ENCODE measurements at places on chromosomes 2 and 18.

DNA sequence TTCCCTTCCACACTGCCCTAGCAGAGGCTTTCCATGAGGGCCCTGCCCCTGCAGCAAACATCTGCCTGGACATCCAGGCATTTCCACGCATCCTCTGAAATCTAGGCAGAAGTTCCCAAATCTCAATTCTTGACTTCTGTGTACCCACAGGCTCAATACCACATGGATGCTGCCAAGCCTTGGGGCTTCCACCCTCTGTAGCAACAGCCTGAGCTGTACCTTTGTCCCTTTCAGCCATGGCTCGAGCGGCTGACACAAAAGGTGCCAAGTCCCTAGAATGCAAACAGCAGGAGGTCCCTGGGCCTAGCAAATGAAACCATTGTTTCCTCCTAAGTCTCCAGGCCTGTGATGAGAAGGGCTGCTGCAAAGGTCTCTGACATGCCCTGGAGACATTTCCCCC is 744.5 kb upstream of the LINC00305 start:
- no peak for DNase-seq

DNA sequence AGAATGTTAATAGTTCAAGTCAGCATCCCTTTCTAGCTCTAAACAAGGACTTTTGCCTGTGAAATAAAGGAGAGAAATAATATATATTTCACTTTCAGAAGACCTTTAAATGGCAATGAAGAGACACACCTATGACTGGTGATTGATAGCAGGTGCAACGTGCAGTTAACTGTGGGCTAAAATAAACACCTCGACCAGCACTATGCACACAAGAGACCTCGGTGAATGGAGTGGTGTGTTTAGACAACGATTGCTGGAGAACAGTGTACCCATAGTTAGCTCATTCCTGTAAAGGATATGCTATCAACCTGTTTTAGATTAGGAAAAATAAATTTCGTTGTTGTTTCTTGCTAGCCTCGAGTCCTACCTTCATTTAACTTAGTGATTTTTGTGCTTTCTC is 143.4 kb downstream of the NR4A2 start:
- no peak for DNase-seq

GRCh38 chr18:74977041-74977440 is 231.9 kb downstream of the PTGR3 start:
- DNase-seq: no peak

DNA sequence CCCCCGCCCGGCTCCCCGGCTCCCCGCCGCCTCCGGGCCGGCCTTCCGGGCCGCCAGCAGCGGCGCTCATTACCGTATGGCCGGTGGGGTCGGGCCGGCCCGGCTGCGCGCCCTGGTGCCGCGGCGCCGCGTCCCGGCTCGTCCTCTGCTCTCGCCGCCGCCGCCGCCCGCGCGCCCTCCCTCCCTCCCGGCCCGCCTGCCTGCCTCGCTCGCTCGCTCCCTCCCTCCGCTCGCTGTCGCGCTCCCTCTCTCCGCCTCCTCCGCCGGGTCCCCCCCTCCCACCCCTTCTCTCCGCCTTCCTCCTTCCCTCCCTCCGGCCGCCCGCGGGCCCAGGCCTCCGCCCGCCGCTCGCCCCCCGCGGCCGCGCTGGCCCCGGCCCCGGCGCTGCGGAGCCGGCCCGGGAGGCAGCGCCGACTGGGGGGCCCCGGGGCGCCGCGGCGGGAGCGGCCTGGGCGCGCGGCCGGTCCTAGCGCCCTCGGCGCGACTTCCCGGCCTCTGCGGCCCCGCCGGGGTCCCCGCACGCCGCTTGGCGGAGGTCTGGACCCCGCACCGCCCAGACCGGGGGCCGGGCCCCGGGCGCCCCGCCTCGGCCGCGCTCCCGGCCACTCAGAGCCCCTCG is at the start of gene DNMT3A:
Gene DNMT3A (minus strand): TSS at position 173 of the 619 bp plus-strand sequence. CDS start 27,941 bp downstream, outside the sequence.
- peak; percentile 77 for DNase-seq

DNA sequence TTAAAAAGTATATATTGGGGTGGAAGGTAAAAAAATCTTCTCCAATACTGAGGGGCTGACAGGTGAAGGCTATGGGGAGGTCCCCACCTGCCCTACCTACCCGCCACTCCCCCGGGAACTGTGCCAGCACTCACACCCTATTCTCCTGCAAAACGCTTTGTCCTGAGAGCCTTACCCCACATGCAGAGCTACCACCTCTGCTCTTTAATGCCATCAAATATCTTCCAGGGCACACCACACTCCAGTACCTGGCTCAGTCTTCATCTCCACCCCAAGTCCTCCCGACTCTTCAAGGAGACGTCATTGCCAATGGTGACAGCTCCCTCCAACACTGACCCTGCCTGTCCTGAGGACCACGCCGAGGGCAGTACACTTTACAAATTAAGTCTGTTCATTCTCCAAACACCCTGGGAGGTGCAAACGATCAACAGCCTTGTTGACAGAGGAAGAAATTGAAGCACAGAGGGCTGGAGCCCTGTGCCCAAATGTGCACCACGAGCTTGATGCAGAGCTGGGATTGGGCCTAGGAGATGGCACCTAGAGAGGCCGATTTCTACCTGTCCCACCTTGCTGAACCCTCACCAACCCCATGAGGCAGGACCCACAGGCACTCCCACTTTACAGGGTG is 6.0 kb upstream of the GPR55 start:
- DNase-seq: no peak

- no peak for DNase-seq
Observed at GRCh38 chr2:5530011-5530696, 162.0 kb upstream of the SOX11 start.
